Muscle of arm (tissue), 14 donors: ENCODE measurements at places on chromosomes 12 and 14.

DNA sequence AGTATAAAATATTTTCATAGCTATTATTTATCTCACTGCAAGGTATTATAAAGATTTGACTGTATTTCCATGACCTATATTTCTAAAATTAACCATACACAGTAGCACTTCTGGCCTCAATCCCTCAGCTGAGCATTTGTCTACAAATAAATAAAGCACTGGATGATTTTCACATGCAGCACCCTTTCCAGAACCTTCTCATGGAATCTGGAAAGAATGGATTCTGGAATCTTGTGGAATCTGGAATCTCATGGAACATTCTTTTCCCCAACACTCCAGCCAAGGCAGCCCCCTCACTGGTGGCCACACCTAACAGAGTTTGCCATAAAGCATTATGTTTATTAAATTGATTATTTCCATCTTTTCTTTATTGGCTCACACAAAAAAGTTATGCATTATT is 199.2 kb downstream of the MSRB3 start:
- peak; percentile 43 for DNase-seq

- no peak for DNase-seq
Measured at GRCh38 chr14:68951035-68951797, 27.9 kb downstream of the ACTN1 start.

DNA sequence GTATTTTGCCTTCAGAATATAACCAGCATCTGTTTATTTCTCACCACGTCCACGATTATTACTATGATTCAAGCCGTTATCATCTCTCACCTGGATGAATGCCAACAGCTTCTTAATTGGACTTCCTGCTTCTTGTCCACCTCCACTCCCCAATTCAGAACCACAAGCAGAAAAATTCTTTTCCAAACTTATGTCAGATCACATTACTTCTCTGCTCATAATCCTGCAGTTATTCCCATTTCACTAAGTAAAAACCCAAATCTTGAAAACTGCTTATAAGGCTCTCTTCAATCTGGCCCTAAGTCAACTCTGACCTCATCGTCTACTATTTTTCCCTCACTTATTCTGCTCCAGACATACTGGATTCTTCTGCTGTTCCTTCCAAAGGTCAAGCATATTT is 2.0 kb downstream of the CRY1 start:
- DNase-seq: peak; percentile 95

DNA sequence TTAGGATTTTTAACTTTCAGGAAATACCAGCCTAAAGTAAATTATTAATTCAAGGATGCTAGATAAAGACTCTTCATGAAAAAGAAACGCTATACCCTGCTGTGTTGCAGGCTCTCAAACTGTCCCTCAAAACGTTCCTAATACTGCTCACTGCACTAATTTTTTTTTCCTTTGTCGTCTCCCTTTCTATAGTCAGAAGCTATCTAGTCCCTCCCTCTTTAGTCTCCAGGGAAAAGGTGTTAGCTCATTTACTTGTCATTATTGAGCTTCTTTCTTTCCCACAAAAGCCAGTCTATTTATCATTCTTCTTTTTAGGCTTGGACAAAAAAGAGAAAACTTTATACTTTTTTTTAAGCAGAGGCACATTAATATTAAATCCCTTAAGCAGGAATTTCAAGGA is 30.3 kb upstream of the INSM2 start:
- no peak for DNase-seq

GRCh38 chr12:131135786-131136538 is 182.3 kb downstream of the ADGRD1 start:
- DNase-seq: no peak
